ENCODE measurements at places on chromosomes 2 and 18.

DNA sequence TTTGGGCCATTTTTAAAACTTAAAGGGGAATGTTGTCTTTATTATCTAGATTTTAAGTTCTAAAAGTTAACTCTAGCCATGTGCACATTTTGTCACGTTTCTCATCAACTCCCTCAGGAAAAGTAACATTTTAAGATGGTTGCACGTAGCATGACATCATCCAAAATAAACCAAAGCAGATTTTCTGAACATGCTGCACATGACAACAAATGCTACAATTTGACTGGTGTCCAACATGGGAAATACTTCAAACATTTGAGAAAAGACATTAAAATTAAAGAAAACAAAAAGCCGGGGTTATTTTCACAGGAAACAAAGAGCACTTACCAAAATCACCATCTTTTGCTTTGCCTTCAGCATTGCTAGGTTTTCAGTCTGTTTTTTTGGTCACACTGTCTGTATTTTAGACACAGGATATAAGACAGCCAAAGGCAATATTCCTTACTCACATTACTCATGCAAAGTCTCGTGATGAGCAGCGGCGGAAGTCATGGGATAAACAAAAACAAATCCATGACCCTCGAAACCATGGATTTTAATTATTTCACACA lies 51.3 kb upstream of the RND3 start:
- no peak for DNase-seq

DNA sequence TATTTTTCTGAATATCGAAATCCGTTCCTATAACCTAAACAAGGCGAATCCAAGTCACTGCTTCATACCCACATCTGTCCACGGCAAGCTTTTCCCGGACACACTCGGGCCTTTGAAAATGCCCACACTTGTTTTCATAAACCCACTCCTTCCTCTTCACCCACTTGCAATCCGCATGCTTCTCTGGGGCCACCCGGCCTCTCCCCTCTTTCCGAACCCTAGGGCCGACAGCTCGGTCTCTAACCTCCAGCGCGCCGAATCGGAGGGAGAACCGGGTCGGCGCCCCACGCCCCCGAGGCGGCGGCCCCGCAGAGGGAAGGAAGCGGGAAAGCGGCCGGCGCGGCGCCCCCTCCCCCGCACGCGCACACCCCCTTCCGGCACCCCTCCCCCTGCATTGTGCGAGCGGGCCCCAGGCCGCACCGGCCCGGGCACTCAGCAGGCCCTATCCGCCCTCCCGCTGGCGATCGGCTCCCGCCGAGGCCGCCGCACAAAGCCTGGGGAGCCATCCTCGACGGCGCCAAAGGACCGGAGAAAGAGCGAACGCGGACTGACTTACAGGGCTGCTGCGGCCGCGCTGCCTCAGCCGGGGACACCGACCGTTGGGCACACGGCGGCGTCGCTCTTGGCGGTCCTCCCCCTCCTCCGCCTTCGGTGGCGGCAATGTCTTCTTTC lies 467 bp downstream of the PUM2 start:
- peak; percentile 68 for DNase-seq

DNA sequence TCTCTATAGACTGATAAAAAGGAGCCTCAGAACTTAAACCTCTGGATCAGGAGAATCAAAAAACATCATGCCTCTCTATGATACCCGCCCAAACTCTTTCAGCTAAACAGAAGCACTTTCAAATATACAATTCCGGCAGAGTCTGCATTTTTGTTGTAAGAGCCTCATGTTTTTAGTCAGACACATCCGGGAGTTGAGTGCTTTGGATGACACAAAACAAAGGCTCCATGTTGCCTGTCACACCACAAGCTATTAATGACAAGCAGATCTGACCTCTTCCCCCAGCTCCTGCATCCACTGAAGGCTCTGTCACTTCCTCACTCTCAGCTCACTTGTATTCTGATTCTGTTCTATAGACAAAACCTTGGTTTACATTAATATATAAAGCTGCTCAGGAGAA lies 33.2 kb downstream of the SLC38A11 start:
- no peak for DNase-seq

DNA sequence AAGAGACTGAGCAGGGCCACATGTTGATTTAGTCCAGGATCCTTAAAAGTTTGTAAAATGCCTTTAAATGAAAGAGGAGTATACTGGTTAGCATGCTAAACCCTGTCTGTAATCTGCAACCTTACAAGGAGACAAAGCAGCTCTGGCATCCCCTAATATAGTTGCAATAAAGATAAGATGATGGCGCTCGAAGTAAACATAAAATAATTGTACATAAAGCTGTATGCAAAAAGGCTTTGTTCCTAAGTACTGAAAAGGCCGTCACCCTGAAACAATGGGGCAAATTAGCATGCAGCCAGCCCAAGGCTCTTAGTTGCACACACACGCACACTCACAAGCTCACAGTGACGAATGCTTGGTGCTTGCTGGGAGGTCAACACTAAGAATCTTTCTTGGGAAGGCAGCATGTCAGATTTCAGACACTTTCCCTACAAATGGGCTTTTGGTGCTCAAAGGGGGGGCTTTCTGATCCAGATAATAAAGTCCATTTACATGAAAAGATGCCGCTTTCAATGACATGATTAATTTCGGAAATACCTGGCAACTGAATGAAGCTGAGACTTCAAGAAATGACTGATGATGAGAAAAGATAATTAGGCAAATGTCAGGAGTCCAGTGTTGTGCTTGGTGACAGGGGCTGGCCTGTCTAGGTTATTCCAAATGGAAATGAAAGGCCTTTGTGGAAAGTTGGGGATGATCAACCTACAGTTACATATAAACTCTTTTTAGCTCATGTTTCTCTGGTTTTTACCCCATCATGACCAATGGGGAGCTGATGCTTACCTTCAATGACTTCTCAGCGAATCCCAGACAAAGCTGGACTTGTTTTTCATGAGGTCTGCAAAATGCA lies 370.3 kb downstream of the MEIS1 start:
- DNase-seq = no peak

DNA sequence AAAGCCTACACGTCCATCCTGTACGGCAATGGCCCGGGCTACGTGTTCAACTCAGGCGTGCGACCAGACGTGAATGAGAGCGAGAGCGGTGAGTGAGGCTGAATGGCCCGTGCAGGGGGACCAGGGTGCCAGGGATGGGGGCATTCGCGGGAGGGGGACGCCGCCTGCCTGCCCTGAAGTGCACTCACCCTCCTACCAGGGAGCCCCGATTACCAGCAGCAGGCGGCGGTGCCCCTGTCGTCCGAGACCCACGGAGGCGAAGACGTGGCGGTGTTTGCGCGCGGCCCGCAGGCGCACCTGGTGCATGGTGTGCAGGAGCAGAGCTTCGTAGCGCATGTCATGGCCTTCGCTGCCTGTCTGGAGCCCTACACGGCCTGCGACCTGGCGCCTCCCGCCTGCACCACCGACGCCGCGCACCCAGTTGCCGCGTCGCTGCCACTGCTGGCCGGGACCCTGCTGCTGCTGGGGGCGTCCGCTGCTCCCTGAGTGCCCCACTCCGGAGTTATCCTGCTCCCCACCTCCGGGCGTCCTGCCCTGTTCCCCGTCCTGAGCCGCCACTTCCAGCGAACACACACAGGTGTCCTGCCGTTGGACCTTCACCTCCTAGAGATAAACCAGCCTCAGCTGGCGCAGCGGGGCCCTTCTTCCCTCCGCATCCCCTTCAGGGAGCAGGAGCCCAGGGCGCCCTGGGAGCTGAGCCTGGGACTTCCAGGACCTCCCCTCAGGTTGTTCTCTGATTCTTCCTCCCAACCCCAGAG lies 2.9 kb downstream of the ALPI start:
- no peak for DNase-seq

DNA sequence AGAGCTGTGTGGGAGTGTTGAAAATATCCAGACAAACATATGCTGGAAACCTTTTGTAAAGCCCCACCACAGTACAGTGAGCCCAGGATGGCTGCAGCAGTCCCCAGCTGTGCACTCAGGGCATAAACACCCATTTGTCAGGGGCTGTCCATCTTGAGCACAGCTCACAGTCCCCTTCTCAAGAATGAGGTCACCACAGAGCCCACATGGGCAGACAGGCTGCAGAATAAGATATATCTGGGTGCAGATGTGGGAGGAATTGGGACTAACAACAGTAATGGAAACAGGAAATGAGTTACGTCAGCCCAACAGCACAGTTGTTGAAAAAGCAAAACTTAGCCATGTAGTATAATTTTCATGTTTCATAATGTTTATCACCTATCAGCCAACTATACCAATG lies 219.6 kb downstream of the ETAA1 start:
- DNase-seq = peak; percentile 87

GRCh38 chr18:32674491-32674890 lies 98.3 kb downstream of the KLHL14 start:
- DNase-seq = no peak

GRCh38 chr2:74532222-74532621 lies 2.5 kb downstream of the HTRA2 start:
- DNase-seq = peak; percentile 74

DNA sequence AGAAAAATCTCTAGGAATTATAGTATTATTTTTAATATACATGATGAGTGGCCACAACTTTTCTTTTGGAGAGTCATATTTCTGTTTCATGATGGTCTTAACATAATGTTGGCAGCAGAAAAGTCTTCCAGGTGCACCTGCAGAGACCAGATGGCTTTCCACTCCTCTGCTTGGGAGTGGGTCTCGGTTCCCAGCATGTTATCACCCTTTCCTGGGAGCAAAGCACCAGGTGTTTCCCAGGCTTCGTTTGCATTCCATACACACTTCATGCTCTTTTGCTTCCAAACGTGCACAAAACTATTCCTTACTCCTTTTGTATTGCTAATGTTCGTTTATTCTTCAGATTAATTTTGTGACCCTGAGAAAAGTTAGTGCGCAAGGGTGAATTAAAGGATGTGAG lies 305.2 kb downstream of the CDH2 start:
- no peak for DNase-seq

GRCh38 chr2:20579866-20580265 lies 71.0 kb downstream of the HS1BP3 start:
- DNase-seq = peak; percentile 29

- DNase-seq = no peak
These were observed 880.6 kb upstream of the ID2 start for GRCh38 chr2:7801212-7801611.

- DNase-seq = no peak
These were observed 13.8 kb upstream of the NCOA1 start for GRCh38 chr2:24477229-24477628.

DNA sequence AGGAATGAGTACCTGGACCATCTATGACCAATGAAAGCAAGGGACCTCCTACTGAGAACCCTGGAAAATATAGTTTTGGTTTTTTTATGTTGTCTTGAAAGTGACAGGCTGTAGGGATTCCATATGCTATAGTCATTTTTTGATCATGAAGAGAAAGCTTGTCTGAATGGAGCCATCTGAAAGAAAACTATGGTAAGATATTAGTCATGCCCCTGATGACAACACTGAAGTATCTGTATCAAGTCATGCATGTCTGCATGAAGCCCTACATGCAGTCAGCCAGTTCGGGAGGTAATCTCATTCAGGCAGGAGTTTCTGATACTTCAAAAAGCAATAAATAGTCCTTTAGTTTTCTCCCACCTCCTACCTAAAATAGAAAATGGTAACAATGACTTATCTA lies 1042.0 kb downstream of the DPP10 start:
- no peak for DNase-seq

- DNase-seq = no peak
These were observed 276 bp downstream of the NFE2L2 start for GRCh38 chr2:177264209-177264692.

DNA sequence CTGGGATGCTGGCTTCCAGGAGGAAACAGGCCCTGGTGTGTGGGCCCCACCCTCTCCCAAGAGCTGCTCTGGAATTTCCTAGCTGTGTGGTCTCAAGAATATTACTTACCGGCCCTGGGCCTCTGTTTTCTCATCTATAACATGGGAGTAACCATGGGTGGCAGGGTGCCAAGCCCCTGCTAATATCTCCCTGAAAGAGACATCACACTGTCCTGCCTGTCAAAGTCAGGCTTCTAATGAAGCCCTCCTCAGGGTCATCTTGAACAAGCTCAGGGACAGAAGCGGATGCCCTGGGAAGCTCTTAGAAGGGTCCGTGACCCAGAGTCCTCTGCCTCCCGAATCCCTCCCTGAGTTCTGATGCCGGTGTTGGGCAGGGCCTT lies 173.2 kb upstream of the HDAC4 start:
- no peak for DNase-seq

DNA sequence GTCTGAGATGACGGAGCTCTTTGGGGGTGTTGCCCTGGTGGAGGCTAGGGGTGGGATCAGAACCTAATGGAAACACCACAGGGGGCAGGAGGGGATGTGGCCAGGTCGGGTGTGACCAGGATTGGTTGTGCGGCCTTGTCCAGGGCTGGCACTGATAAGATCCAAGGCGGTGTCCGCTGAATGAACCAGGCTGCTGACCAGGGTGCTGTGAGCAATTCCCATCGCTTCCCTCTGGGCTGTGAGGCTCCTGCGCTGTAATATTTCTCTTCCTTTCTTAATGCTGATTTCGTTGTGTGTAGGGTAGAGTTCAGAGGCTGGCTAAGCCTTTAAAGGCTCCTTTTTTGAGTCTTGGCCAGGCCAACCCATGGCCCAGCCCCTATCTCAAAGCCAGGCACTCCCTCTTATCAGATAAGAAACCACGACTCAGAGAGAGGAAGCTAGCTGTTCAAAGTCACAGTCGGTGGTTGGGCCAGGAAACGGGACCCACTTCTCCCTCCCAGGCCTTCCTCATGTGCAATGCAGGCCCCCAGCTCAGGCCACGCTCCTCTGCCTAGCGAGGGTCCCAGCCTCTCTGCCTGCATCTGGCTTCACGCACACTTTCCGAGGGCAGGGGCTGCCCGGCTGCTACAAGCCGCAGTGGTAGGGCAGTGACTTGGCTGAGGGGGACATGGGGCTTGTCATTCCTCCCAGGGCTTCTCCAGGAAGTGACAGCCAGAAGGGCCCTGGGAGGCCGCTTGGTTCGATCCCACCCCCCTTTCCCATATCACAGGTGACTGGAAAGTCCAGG lies 26.0 kb upstream of the FOSL2 start:
- peak; percentile 95 for DNase-seq

GRCh38 chr2:171837736-171838135 lies 56.3 kb downstream of the SLC25A12 start:
- DNase-seq = no peak

GRCh38 chr18:51522338-51522737 lies 324.9 kb upstream of the MEX3C start:
- DNase-seq = no peak

GRCh38 chr2:128779301-128780095 lies 460.8 kb upstream of the HS6ST1 start:
- no peak for DNase-seq

- no peak for DNase-seq
These were observed 203.8 kb downstream of the PLCL1 start for GRCh38 chr2:198008230-198008629.

DNA sequence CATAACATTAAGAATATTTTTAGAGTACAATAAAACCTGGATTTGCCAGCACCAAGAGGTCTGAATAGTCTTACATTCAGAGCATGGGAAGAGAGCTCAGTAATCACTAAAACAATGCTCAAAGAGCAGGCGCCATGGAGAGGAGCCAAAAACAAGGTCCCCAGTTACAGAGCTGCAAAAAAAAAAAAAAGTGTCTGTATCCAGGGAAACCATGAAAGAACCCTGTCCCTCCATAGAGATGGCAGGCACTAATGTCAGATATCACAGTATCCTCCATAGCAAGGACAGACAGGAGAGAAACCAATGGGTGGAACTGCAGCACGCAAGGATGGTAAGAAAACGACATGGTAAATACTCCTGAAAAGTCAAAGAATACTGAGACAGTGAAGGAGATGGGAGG lies 19.5 kb downstream of the FBXO15 start:
- DNase-seq = no peak

Measured in common myeloid progenitor, CD34-positive (primary cell).